ENCODE measurements at places on chromosomes 13 and 19.
A peak's percentile ranks its signal among the peaks of the same experiment; 100 is the strongest.

GRCh38 chr13:51731759-51732158 lies 72.2 kb downstream of the DHRS12 start:
- H3K36me3 ChIP-seq: peaks cover 10% of the 10 kb centered on the region
- peaks cover 13% of the 10 kb centered on the region for H3K4me1 ChIP-seq
- no peak overlapping the region for H3K27ac ChIP-seq
- no peak overlapping the region for H3K4me3 ChIP-seq

DNA sequence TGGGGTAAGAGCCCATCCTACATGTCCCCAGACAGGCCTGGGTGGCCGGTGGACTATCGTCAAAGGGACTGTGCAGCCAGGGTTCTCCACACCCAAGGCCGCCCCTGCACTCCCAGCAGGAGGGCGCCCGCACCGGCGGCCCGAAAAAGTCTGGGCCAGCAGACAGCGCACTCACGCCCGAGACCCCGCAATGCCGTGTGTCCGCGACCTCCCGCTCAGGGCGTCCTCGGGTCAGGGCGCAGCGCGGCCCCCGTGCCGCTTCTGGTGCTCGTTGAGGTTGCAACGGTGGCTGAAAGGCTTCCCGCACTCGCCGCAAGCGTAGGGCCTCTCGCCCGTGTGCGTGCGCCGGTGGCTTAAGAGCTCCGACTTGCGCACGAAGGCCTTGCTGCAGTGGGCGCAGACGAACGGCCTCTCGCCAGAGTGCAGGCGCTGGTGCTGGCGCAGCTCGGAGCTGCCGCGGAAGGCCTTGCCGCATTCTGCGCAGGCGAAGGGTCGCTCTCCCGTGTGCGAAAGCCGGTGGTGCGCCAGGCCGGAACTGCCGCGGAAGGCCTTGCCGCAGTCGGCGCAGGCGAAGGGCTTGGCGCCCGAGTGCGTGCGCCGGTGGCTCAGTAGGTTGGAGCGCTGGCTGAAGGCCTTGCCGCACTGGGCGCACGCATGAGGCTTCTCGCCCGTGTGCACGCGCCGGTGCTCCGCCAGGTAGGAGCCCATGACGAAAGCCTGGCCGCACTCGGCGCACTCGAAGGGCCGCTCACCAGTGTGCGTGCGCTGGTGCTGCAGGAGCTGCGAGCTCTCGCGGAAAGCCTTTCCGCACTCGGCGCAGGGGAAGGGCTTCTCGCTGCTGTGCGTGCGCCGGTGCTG lies 2.8 kb upstream of the A1BG start:
- no peaks in the 10 kb centered on the region for H3K4me1 ChIP-seq
- H3K4me3 ChIP-seq: no peak overlapping the region
- DNase-seq: no peak
- no peaks in the 10 kb centered on the region for H3K27me3 ChIP-seq
- no peak overlapping the region for H3K27ac ChIP-seq
- H3K36me3 ChIP-seq: peaks cover 7% of the 10 kb centered on the region

GRCh38 chr13:73765651-73766384 lies 368.4 kb downstream of the KLF12 start:
- H3K27me3 ChIP-seq: no peaks in the 10 kb centered on the region
- DNase-seq: peak; percentile 78
- H3K36me3 ChIP-seq: peaks cover 35% of the 10 kb centered on the region
- H3K4me1 ChIP-seq: peaks cover 29% of the 10 kb centered on the region
- H3K27ac ChIP-seq: peak overlapping the region; percentile 84

DNA sequence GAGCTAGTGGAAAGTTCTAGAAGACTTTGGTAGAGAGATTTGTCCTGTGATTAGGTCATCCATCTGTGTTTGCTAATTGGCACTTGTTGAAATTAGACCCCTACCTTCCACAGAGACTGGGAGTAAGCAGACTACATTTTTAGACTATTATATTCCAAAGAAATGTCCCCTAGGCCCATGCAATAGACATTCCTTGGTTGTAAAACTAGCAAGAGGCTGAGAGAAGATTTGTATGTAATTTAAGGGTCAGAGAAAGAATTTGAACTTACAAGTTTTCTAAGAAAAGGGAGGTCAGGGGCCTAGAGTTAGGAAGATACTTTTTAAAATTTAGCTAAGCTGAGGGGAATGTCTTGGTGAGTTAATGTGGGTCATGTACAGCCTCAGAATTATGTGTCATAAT lies 470.7 kb upstream of the SLITRK1 start:
- no peaks in the 10 kb centered on the region for H3K4me1 ChIP-seq
- no peak overlapping the region for H3K27ac ChIP-seq
- no peaks in the 10 kb centered on the region for H3K36me3 ChIP-seq

- DNase-seq: no peak
- H3K36me3 ChIP-seq: no peaks in the 10 kb centered on the region
- H3K27me3 ChIP-seq: no peaks in the 10 kb centered on the region
- no peak overlapping the region for H3K4me3 ChIP-seq
These were observed 43.2 kb upstream of the RANBP3 start for GRCh38 chr19:6020972-6021805.

- no peak overlapping the region for H3K27ac ChIP-seq
- H3K4me3 ChIP-seq: no peak overlapping the region
- DNase-seq: no peak
- no peaks in the 10 kb centered on the region for H3K36me3 ChIP-seq
- H3K4me1 ChIP-seq: no peaks in the 10 kb centered on the region
- no peaks in the 10 kb centered on the region for H3K27me3 ChIP-seq
These were observed 426.7 kb downstream of the TBC1D4 start for GRCh38 chr13:75055296-75055695.

DNA sequence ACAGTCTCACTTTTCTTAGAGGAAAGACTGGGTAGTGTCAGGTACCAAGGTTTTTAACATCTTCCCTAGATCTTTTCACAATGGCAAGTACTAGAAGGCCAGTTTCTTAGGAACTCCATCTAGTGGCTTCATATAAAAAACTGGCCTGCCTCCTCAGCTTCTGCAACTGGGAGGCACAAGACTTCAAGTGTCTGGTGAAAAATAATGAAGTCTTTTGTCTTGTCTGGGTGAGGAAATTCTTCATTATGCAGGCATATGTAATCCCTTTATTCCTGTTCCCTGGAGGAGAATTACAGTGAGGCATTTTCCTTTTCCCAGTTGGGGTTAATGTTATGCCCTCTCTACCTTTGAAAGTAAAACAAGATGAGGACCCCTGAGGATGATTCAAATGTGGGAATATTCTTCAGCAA lies 300.5 kb downstream of the NALCN start:
- no peak overlapping the region for H3K4me3 ChIP-seq
- H3K27me3 ChIP-seq: no peaks in the 10 kb centered on the region
- DNase-seq: no peak
- no peak overlapping the region for H3K27ac ChIP-seq
- peaks cover 3% of the 10 kb centered on the region for H3K4me1 ChIP-seq
- no peaks in the 10 kb centered on the region for H3K36me3 ChIP-seq

GRCh38 chr19:29404951-29405727 lies 120.7 kb upstream of the VSTM2B start:
- H3K36me3 ChIP-seq: no peaks in the 10 kb centered on the region
- peak; percentile 89 for DNase-seq
- H3K27me3 ChIP-seq: no peaks in the 10 kb centered on the region
- peak overlapping the region; percentile 58 for H3K27ac ChIP-seq
- peaks cover 28% of the 10 kb centered on the region for H3K4me1 ChIP-seq
- H3K4me3 ChIP-seq: no peak overlapping the region

GRCh38 chr19:51246164-51246552 lies 4.7 kb upstream of the SIGLECL1 start:
- no peak for DNase-seq
- no peaks in the 10 kb centered on the region for H3K4me1 ChIP-seq
- no peaks in the 10 kb centered on the region for H3K36me3 ChIP-seq
- no peaks in the 10 kb centered on the region for H3K27me3 ChIP-seq
- no peak overlapping the region for H3K4me3 ChIP-seq
- H3K27ac ChIP-seq: no peak overlapping the region

GRCh38 chr13:75271846-75272245 lies 210.1 kb downstream of the TBC1D4 start:
- no peak for DNase-seq
- no peaks in the 10 kb centered on the region for H3K27me3 ChIP-seq
- H3K36me3 ChIP-seq: no peaks in the 10 kb centered on the region
- H3K4me1 ChIP-seq: no peaks in the 10 kb centered on the region

DNA sequence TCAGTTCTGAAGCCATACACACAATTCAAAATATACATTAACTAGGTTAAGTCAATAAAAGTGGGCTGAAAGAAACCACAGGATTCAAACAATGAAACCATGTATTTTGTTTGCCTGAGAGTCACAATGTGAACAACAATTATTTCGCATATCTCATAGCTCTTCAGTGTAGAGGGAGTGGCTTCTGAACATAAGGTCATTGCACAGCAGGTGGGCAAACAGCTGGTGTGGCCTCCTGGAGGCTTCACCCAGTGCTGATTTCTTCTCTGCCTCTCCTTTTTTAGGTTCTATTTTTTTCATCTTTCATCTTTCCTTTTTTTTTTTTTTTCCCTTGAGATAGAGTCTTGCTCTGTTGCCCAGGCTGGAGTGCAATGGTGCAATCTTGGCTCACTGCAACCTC lies 40.4 kb upstream of the ZNF254 start:
- no peak for DNase-seq
- no peaks in the 10 kb centered on the region for H3K27me3 ChIP-seq
- no peak overlapping the region for H3K27ac ChIP-seq
- H3K4me3 ChIP-seq: no peak overlapping the region
- no peaks in the 10 kb centered on the region for H3K4me1 ChIP-seq

GRCh38 chr19:19169236-19170052 lies 619 bp downstream of the MEF2B start:
- peaks cover 16% of the 10 kb centered on the region for H3K27me3 ChIP-seq
- peak overlapping the region; percentile 21 for H3K4me3 ChIP-seq
- no peak for DNase-seq
- no peak overlapping the region for H3K27ac ChIP-seq

DNA sequence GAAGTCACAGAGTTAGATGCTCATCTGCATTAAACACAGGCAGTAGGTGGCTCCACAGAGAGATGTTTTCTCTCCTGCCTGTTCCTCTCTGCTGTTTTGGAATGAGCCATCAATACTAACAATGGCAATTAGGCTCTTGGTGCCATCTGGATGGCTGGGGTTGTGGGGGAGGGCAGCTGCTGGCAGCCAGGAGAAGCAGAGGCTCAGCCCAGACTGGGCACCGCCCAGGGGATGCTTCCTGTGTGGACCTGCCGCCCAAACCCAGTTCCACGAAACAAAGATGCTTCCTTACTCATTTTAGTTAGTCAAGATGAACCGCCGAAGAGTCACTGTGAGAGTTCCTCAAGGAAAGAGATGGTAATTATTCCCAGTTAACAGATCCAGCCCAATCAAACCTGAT lies 50.8 kb upstream of the PCDH8 start:
- H3K4me3 ChIP-seq: no peak overlapping the region
- peaks cover 6% of the 10 kb centered on the region for H3K4me1 ChIP-seq
- H3K36me3 ChIP-seq: no peaks in the 10 kb centered on the region
- DNase-seq: no peak
- H3K27me3 ChIP-seq: no peaks in the 10 kb centered on the region

- H3K27ac ChIP-seq: no peak overlapping the region
- H3K4me3 ChIP-seq: no peak overlapping the region
- no peak for DNase-seq
- H3K4me1 ChIP-seq: no peaks in the 10 kb centered on the region
- no peaks in the 10 kb centered on the region for H3K36me3 ChIP-seq
- no peaks in the 10 kb centered on the region for H3K27me3 ChIP-seq
These were observed 2898.7 kb upstream of the PCDH20 start for GRCh38 chr13:64314331-64314730.

- H3K27me3 ChIP-seq: no peaks in the 10 kb centered on the region
- H3K36me3 ChIP-seq: peaks cover 61% of the 10 kb centered on the region
- H3K27ac ChIP-seq: no peak overlapping the region
- DNase-seq: no peak
- H3K4me3 ChIP-seq: peak overlapping the region; percentile 66
These were observed 10.0 kb downstream of the COL4A2 start for GRCh38 chr13:110317093-110317492.

DNA sequence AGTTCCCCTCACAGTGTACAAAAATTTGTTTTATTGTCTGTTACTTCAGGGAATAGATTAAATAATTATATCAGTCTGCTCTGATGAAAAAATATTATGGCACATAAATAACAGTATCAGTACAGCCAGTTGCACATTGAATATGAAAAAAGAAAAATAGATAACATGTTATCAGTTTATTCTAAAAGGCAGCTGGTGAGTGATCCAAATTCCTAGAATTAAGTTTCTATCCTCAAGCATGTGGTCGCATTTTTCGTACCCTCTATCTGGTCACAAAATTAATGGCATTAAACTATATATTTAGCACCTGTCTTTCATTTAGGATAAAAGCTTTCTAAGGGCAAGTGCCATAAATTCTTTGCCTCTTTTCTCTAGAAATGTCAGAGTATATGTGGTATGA lies 944.8 kb upstream of the PCDH9 start:
- no peaks in the 10 kb centered on the region for H3K4me1 ChIP-seq
- H3K36me3 ChIP-seq: no peaks in the 10 kb centered on the region
- H3K27me3 ChIP-seq: no peaks in the 10 kb centered on the region
- H3K4me3 ChIP-seq: no peak overlapping the region
- no peak overlapping the region for H3K27ac ChIP-seq

DNA sequence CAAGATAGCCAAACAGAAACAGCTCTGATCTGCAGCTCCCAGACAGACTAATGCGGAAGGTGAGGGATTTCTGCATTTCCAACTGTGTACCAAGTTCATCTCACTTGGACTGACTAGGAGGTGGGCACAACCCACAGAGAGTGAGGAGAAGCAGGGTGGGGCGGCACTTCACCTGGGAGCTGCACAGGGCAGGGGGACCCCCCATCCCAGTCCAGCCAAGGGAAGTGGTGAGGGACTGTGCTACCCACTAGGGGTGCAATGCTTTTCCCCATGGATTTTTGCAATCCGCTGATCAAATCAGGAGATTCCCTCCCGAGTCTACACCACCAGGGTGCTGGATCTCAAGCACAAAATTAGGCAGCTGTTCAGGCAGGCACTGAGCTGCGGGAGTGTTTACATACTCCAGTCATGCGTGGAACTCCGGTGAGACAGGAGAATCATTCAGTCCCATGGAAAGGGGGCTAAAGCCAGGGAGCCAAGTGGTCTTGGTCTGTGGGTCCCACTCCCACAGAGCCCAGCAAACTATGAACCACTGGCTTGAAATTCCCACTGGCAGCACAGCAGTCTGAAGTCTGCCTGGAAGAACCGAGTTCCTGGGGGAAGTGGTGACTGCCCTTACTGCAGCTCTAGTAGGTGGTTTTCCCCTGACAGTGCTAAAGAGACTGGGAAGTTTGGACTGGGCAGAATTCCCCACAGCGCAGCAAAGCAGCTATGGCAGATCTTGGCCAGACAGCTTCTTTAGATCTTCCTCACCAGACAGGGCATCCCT lies 85.1 kb upstream of the UFM1 start:
- H3K4me3 ChIP-seq: no peak overlapping the region
- H3K27ac ChIP-seq: no peak overlapping the region
- no peak for DNase-seq
- H3K4me1 ChIP-seq: peaks cover 2% of the 10 kb centered on the region
- H3K36me3 ChIP-seq: no peaks in the 10 kb centered on the region
- no peaks in the 10 kb centered on the region for H3K27me3 ChIP-seq

DNA sequence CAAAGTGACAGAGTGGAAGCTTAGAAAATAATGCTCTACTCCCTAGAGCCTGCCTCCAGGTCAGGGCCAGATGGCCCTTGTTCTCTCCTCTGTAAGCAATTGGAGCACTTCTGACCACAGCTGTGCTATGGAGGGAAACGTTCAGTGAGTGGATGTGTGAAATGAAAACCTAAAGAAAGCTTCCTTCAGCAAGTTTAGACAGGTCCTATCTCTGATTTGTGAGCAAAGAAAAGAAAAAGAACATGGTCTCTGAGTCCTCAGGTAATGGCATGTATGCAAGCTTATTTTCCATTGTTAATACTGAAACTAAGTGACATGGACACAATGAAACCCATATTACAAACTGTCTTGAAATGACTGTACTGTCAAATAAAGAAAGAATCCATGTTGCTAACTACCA lies 1486.8 kb downstream of the EFNB2 start:
- H3K4me3 ChIP-seq: no peak overlapping the region
- DNase-seq: no peak
- no peak overlapping the region for H3K27ac ChIP-seq
- H3K4me1 ChIP-seq: no peaks in the 10 kb centered on the region
- no peaks in the 10 kb centered on the region for H3K27me3 ChIP-seq
